Non-pigmented ciliary epithelial cell (primary cell): ENCODE measurements at places on chromosomes 7 and 10.

- DNase-seq, result no peak
Observed at GRCh38 chr10:50988792-50989191, 85.5 kb upstream of the PRKG1 start.

- DNase-seq, result no peak
Observed at GRCh38 chr7:148473703-148474480, 116.7 kb upstream of the C7orf33 start.

DNA sequence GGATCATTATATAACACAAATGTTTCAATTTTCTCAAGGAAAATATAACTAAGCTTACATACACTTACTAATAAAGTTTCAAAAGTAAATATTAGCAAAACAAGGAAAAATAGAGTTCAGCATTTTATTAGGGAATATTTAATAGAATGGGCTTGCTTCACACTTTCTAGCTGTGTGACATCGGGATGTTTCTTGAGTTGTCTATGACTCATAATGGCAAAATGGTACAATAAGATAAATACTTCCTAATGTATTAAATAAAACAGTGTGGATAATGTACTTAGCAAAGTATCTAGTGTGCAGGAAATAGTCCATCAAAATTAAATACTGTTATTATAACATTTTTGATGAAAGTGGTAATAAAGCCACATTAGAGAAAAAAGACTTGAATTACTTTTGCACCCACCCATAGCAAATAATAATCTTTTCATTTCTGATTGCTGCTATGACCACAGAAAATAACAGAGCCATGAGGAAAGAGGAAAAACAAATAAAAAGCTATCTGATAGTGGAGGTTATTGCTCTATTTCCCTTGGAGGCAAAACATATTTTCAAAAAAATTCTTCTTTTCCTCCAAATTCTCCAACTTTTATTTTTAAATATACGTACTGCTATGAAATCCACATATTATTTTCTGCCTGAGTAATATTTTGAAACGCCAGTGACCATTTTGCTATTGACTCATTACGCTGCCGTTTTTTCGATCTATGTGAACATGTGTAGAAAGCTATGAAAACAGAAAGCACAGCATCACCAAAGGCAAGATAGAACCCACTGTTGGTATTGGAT, 272.9 kb upstream of the KLF6 start:
- no peak for DNase-seq

DNA sequence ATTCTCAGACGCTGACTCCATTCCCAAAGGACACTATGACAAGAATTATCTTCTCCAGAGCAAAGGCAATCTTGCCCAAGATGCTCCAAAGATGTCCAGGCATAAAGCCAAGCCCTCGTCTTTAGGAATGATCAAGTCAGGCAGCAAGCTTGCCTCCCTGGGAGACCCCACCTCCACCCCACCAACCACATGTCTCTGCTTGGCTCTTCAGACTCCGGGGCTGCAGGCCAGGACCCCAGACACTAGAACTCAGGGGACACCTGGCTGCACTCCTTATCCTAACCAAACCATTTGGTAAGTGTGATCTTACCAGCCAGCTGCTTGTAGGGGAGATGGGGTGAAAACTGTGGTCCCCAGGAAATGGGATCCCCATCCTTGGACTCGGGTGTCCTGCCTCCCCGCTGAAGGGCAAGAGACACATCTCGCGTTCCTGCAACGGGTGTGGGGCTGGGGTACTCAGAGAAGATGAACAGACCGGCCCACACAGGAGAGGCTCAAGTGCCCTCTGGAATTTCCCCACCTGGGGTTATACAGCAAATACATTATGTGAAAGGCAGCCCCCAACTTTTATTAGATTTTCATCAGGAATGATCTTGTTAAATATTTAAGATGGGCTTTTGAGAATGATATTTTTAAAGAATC, 55.7 kb downstream of the INSIG1 start:
- DNase-seq, result no peak

- no peak for DNase-seq
Observed at GRCh38 chr7:1558841-1559625, 3.0 kb upstream of the TMEM184A start.

DNA sequence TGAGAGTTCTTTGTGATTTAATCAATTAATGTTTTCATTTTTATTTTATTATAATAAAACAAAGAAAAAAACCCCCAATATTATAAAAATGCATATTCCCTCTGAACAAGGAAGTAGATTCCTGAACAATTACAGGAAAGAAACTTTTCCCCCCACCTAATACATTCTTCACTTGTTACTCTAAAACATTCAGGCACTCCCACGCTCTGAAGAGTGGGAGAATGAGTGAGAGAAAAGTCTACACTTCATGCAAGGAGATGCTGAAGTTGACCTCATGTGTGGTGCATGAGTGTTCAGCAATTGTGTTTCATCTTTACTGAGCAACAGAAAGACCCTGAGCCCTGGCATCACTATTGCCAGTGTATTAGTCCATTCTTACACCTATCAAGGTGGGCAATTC, 244.2 kb upstream of the IGFBP3 start:
- DNase-seq, result no peak

GRCh38 chr7:107208024-107208521, 39.3 kb downstream of the HBP1 start:
- no peak for DNase-seq

GRCh38 chr10:12838366-12838765, 163.1 kb downstream of the CCDC3 start:
- no peak for DNase-seq

GRCh38 chr10:74507951-74508350, 318.4 kb upstream of the KAT6B start:
- no peak for DNase-seq

DNA sequence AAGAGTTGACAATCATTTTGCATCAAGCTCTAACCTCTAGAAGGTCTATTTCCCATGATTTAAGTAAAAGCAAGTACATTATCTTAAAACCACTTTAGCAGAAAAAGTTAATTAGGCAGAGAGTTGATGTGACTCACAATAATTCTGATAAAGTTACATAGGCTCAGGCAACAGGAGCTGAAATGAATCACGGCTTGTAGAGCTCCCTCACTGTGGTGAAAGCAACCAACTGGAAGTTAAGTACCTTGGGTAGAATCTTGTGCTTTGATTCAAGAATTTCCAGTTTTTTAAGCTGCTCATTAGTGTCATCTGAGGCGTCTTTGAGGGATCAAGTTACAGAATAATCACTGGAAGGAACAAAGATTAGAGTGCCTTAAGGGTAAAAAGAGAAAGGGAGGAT, 68.9 kb upstream of the NFE2L3 start:
- peak; percentile 26 for DNase-seq

GRCh38 chr7:20796500-20796899, 9.8 kb upstream of the SP8 start:
- no peak for DNase-seq

DNA sequence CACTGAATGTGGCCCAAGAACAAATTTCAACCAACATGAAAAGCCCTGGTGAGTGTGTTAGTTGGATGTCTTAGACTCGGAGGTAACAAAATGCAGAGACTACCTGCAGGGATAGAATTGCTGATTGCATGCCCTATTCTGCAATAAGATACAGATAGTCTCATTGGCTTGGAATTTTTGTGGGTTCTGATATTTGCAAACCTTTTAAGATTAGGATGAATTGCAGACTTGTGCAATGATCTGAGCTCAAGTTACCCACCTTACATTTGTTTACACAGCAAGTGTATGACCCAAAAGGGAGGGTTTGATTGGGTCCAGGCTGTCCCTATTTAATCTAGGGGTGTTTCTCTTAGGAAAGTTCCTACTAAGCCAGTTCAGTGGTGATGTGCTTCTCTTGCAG, 45.4 kb downstream of the GPR37 start:
- peak; percentile 60 for DNase-seq

GRCh38 chr10:95896071-95896850, 11.5 kb upstream of the CC2D2B start:
- DNase-seq, result no peak

GRCh38 chr7:127652333-127653248, 597 bp downstream of the SND1 start:
- no peak for DNase-seq
